T-helper 2 cell (primary cell): ENCODE measurements at places on chromosomes 6 and 20.
A peak's percentile ranks its signal among the peaks of the same experiment; 100 is the strongest.

GRCh38 chr20:3760655-3761348 lies 6.8 kb downstream of the ADISSP start:
- no peak for DNase-seq

- DNase-seq: no peak
Measured at GRCh38 chr20:39829256-39829655, 859.8 kb downstream of the MAFB start.

DNA sequence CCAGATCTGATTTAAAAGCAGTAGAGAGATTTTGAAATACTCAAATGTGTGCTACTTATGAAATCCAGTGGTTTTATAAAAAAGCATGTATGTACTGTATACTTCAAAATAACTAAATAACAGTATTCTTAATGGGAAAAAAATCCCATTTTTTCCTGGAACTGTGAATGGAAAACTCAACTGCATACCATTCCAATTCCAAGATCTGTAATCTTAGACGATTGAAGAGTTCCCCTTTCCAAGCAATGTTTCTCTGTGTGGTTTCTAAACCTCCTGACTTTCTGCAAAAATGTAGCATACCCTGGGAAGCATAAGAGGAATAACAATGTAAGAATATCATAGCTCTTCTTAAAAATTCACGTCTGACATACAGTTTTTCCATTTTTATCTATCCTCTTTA lies 40.3 kb upstream of the HIVEP2 start:
- no peak for DNase-seq

DNA sequence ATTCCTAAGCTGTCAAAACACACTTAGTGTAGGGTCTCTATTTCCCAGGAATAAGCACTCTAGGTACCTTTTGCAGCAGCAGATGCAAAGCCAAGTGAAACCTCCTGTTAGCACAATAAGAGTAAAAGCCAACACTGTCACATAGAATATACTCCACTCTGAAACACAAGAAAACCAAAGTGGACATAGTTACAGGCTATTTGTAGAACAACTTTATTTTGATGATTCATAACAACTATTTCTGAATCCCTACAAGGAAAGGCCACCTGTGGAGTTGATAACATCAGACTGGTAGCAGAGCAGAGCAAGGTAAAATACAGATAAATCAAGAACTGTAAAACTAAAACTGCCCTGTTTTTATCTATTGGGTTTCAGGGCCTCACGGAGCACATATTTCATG lies 59.7 kb downstream of the ALDH5A1 start:
- no peak for DNase-seq

- peak; percentile 62 for DNase-seq
Measured at GRCh38 chr6:158789115-158789917, 29.9 kb downstream of the EZR start.

GRCh38 chr20:11305406-11305805 lies 612.3 kb upstream of the BTBD3 start:
- no peak for DNase-seq

DNA sequence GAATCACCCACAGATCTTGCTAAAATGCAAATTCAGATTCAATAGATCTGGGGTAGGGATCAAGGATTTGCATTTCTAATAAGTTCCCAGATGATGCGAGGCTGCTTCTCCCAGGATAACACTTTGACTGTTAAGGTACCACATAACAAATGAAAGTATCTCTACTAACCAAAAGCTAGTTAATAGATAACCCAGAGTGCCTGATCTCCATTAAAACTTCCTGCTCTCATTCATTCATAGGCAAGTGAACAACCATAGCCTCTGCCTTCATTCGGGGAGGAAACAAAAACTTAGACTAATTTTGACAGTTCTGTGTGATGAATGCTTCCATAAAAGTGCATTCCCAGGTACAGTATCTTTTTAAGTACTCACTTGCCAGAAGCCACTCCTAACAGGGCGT lies 265.6 kb upstream of the BTBD3 start:
- no peak for DNase-seq

DNA sequence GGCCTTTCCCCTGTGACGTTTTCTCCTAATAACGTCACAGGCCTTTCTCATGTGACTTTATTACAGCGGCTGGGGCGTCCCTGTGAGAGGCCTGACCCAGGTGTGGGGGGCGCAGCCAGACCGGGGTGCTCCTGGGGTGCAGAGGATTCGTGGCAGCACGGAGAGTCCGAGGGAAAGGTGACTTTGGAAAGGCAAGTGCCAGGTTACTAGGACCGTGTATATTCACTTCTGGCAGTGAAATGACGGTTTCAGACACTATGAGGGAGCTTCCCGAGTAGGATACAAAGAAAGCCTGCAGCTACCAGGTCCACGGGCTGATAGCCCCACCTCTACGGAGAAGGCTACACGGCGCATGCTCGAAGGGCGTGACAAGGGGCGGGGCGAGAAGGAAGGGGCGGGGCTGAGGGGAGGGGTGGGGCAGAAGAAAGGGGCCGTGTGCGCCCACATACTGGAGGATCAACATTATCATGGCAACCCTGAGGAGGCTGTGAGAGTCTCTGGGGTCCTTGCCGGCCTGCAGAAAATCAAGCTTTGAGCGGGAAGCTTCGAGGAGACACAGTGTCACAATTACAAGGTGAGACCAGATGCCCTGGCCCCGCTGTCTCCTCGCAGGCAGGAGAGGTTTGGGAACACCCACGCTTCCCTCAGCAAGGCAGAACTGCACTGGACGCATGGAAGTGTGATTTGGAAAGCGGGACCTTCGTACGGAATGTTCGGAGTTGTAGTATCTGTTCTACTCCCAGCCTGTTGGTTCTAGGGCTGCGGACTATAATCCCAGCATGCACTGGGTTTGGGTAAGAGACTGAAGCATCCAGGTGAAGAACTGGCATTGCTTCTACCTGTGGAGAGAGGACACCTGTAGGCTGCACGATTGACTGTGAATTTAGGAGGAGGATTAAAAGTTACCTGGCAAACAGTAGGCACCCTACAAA lies 54.4 kb upstream of the ZNF337 start:
- DNase-seq: peak; percentile 36

DNA sequence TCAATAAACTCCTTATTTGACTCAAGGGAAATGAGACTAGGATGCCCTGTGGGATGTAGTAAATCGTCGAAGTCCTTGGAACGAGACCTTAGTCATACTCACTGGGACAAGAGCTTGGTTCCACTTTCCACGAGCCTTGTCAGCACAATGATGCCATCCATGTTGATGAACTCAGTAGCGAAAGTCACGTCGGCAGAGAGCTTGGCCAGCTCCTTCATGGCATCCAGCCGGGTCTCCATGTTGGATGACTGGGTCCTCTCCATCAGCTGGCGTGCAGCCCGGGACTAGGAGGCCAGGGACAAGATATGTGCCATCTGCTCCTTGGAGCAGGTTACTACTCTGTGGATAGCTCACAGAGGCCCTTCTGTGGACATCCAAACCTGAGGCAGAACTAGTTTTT lies 17.5 kb downstream of the ELMO2 start:
- no peak for DNase-seq
